ENCODE measurements at places on chromosomes 2 and 18.

GRCh38 chr18:68922392-68922791 is 124.5 kb downstream of the CCDC102B start:
- DNase-seq, result no peak

- no peak for DNase-seq
Observed at GRCh38 chr2:182291296-182291695, 135.5 kb downstream of the PDE1A start.

DNA sequence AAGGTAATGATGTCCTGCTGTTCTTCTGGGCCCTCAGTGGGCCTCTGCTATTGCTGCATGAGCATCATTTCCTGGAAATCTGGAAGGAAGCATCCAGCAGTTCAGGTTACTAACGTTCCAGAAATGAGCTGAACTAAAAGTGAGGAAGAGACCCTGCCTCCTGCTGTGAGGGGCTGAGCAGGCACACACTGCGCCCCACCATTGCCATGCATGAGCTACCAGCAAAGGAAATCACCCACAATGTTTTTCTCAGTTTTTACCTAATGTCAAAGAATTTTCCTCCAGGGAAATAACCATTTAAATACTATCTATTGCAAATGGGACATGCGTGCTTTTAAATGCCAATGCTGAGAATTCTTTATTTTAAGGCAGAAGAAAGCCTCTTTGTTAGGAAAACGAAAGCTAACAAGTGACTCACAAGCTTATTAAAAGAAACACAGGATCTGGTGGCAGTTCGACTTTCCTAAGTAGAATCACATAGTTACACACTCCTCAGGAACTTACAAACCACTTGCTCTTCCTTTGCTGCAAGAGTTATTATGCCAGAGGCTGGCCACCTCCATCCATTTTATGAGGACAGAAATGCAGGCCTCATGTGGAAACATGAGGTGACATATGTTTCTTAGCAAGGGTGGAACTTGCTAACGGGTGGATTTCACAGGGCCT is 152.6 kb upstream of the TTC39C start:
- no peak for DNase-seq

GRCh38 chr2:25385910-25386309 is 44.2 kb upstream of the DNMT3A start:
- no peak for DNase-seq

- DNase-seq, result peak; percentile 54
Observed at GRCh38 chr2:232526372-232526941, 497 bp downstream of the CHRND start.

DNA sequence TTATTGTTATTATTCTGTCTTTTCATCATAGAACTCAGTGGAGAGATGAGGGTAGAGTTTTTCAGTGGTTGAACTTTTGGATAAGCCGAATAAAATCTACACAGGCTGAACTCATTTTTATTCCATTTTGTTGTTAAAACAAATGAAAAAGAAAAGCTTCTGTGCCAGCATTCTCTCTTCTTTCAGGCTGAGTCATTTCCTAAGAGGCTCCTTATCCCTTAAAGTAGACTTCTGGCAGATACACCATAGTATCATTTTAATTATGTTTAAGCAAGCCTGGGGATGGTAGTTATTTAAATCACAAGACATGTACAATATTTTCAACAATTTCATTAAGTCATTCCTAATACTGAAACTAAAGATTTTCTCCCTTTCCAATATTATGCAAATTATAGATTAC is 1364.0 kb upstream of the NRXN1 start:
- no peak for DNase-seq

- no peak for DNase-seq
Observed at GRCh38 chr2:68060652-68061051, 2.2 kb downstream of the C1D start.

DNA sequence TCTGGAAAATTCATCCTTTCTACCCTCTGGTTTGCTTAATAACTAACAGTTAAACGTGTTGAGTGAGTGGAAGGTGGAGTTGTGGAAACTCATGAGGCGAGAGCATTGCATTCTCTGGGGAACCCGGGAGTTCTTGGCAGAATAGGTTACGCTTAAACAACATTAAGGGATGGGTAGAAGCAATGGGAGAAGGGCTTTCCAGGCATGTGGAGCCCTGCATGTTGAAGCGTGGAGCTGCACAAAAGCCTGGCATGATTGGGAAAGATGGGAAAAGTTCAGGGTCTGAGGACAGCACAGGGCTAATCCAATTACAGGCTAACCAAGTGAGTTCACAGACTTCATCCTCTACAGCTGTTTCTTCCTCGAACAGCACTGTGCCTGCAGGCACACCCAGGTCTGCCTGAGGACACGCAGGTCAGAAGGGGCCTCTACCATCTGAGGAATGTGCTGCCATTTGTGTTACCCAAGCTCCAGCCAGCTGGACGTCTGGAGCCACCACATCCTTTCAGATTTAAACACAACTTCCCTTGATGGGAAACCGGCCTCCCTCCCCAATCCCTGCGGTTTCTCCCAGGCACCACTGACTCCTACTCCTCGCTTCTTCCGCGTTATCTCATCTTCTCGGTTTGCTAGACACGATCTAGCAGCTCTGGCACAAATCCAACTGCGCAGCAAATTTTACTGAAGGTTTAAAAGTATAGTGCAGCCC is 164.2 kb downstream of the ANTXR1 start:
- no peak for DNase-seq

GRCh38 chr2:179305125-179305524 is 40.5 kb upstream of the SESTD1 start:
- no peak for DNase-seq

DNA sequence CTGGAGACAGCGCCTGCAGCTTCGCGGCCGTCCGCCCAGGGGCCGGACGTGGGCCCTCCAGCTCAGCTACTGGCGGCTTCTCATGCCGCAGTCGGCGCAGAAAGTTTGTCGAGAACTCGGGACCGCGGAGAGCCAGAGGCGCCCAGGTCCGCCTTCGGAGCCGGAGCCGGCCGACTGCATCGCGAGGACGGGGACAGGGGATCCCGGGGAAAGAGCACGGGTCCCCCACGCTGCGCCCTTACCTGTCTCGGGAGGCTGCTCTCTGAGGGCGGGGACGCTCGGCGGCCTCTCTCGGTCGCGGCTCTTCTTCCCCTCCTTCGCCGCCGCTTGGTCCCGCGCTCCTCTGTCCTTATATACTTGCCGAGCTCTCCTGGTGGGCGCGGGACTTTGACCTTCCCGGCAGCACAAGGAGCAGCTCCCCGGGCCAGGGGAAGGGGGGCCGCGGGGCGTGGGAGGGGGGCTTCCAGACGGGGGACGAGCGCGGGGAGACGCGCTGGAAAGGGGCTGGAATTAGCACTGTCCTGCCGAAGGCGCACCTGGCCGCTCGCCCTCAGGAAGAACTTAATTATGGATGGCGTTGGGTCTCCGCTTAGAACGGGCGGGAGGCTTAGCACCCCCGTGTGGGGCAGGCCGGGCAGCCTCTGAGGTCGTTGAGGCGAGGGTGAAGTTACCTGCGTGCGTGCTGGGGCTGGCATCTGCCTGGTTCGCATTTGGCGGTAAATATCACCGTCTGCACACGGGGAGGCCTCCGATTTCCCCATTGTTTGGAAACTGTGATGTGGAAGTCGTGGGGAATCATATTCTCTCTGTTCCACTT is at the start of gene POMC:
Gene POMC, minus strand, starts transcription at position 325 of the 817 bp plus-strand sequence. CDS start 3,808 bp downstream, outside the sequence.
- no peak for DNase-seq

Measured in NCI-H524 (cell line).